ENCODE measurements at places on chromosomes 3 and 15. TPM values are rescaled to one million over a fixed set of nuclear protein-coding genes. Genes with fewer than 3 reads are reported as not detected.

Gene SNTN
- not detected for total RNA-seq

Gene LRRC34
- total RNA-seq, result 1.6 TPM

Gene CRYBG3
- total RNA-seq, result 23.1 TPM

Gene ITIH1
- total RNA-seq, result not detected

Gene CCR3
- not detected for total RNA-seq

Gene PLCH1
- 1.3 TPM for total RNA-seq

Gene ESYT3
- 1.4 TPM for total RNA-seq

Gene CMTM8
- 6.3 TPM for total RNA-seq

Gene ISLR
- 13.8 TPM for total RNA-seq

Gene PRR20G
- not detected for total RNA-seq

Gene CLDN16
- total RNA-seq, result not detected

Gene HCN4
- 21.4 TPM for total RNA-seq

Gene GALNT15
- total RNA-seq, result 5.8 TPM

Gene PRTG
- total RNA-seq, result 0.43 TPM

Gene CTXN2
- total RNA-seq, result not detected

Gene TRPC1
- total RNA-seq, result 9.2 TPM

Gene HIGD2B
- total RNA-seq, result not detected

Gene UBAP1L
- 1.5 TPM for total RNA-seq

Gene IQCB1
- total RNA-seq, result 6.3 TPM

Gene CCDC54
- total RNA-seq, result not detected

Gene PODXL2
- 1.4 TPM for total RNA-seq

Gene GORASP1
- total RNA-seq, result 45.6 TPM

Gene ARGFX
- total RNA-seq, result not detected

Gene CFAP161
- 0.38 TPM for total RNA-seq

Gene SRGAP3
- 6.1 TPM for total RNA-seq

Gene KY
- 16.7 TPM for total RNA-seq

Gene GABRB3
- 2.2 TPM for total RNA-seq

Gene NMNAT3
- total RNA-seq, result 11.0 TPM

Gene RNF123
- 46.1 TPM for total RNA-seq
